ENCODE measurements at places on chromosomes 1 and 21.
A peak's percentile ranks its signal among the peaks of the same experiment; 100 is the strongest.

- H3K4me3 ChIP-seq = no peak overlapping the region
- H3K27me3 ChIP-seq = no peaks in the 10 kb centered on the region
- no peak for DNase-seq
- H3K27ac ChIP-seq = no peak overlapping the region
- H3K36me3 ChIP-seq = no peaks in the 10 kb centered on the region
Measured at GRCh38 chr1:110490791-110491451, 28.1 kb downstream of the KCNA10 start.

DNA sequence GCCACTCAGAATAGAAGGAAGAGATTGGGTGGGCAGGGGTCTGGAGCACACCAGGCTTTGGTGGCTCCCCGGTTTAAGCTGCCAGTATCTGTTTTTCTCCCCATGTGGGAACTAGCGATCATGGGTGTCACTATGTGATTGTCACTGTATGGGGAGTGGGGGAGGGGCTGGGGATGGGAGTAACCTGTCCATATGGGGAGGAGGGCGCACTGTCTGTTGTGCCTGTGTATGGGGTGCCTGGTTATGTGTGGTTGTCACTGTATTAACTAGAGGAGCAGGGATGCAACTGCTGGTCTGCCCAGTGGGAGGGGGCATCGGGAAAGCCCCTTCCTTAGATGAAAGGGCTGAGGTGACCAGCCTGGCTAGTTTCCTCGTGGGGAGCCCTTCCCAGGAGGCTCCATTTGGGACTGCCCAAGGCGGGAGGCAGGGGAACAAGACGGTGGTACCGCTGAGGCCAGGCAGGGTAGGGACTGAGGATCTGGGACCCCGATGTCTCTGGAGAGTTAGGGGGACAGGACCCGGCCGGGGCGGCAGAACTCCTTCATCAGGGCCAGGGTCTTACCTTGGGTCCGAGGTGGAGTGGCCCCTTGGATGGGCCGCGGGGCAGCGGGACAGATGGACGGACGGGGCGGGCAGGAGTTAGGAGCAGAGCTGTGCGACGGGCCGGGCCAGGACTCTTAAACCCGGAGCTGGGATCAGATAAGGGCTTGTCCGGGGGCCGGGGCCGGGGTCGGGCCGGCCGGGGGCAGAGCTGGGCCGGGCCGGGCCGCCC is at the start of gene KCNJ10:
Gene KCNJ10 (minus strand): TSS at position 701 of the 772 bp plus-strand sequence. CDS start 27,628 bp downstream, outside the sequence.
- H3K27ac ChIP-seq = peak within 1 kb of the TSS; percentile 85
- DNase-seq = no peak

DNA sequence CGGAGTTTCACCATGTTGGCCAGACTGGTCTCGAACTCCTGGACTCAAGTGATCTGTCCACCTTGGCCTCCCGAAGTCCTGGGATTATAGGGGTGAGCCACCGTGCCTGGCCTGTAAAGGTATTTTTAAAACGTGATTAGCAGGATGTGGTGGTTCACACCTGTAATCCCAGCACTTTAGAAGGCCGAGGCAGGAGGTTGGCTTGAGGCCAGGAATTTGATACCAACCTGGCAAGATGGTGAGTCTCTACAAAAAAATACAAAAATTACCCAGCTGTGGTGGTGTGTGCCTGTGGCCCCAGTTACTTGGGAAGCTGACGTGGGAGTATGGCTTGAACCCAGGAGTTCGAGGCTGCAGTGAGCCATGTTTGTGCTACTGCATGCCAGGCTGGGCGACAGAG is 43.3 kb upstream of the SOD1 start:
- no peaks in the 10 kb centered on the region for H3K27me3 ChIP-seq
- no peak overlapping the region for H3K4me3 ChIP-seq
- H3K27ac ChIP-seq = no peak overlapping the region
- no peaks in the 10 kb centered on the region for H3K36me3 ChIP-seq

DNA sequence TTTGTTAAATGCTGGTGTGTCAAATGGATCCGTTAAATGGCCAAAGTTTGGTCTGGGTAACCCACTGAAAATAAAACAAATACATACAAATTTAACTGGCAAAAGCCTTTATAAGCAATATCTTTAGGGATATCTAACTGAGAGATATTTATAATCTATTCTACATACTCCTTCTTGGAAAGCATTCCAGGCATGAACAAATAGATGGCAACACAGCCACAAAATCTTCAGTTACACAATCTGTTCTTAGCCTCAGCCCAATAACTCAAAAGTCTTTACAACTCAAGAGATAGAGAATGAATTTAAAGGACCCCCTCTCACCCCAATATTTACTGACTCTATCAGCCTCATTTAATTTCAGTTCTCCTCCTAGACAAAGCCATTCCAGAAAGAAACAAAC is 58.7 kb downstream of the NRDC start:
- H3K4me1 ChIP-seq = no peaks in the 10 kb centered on the region
- no peak for DNase-seq
- H3K27me3 ChIP-seq = no peaks in the 10 kb centered on the region
- H3K27ac ChIP-seq = no peak overlapping the region
- no peak overlapping the region for H3K4me3 ChIP-seq

- H3K4me1 ChIP-seq = no peaks in the 10 kb centered on the region
- H3K27ac ChIP-seq = no peak overlapping the region
- H3K4me3 ChIP-seq = no peak overlapping the region
- H3K27me3 ChIP-seq = no peaks in the 10 kb centered on the region
Measured at GRCh38 chr1:206668351-206668750, 16.4 kb upstream of the MAPKAPK2 start.

GRCh38 chr1:189463166-189463565 is 1014.5 kb downstream of the BRINP3 start:
- no peak overlapping the region for H3K4me3 ChIP-seq
- no peaks in the 10 kb centered on the region for H3K27me3 ChIP-seq
- no peaks in the 10 kb centered on the region for H3K36me3 ChIP-seq
- no peak for DNase-seq

- peaks cover 18% of the 10 kb centered on the region for H3K4me1 ChIP-seq
- no peak overlapping the region for H3K4me3 ChIP-seq
- no peaks in the 10 kb centered on the region for H3K36me3 ChIP-seq
- H3K27me3 ChIP-seq = no peaks in the 10 kb centered on the region
- DNase-seq = no peak
- no peak overlapping the region for H3K27ac ChIP-seq
Measured at GRCh38 chr1:219664310-219665029, 51.6 kb upstream of the ZC3H11B start.

GRCh38 chr1:70033266-70033873 is 172.0 kb downstream of the LRRC40 start:
- no peaks in the 10 kb centered on the region for H3K4me1 ChIP-seq
- H3K27ac ChIP-seq = no peak overlapping the region
- H3K27me3 ChIP-seq = no peaks in the 10 kb centered on the region
- H3K4me3 ChIP-seq = no peak overlapping the region

- no peaks in the 10 kb centered on the region for H3K27me3 ChIP-seq
- no peaks in the 10 kb centered on the region for H3K4me1 ChIP-seq
- no peak overlapping the region for H3K4me3 ChIP-seq
- no peak overlapping the region for H3K27ac ChIP-seq
Measured at GRCh38 chr1:91913018-91913417, 27.1 kb upstream of the TGFBR3 start.

GRCh38 chr1:242146652-242147051 is 147.8 kb upstream of the MAP1LC3C start:
- H3K27me3 ChIP-seq = no peaks in the 10 kb centered on the region
- peaks cover 5% of the 10 kb centered on the region for H3K4me1 ChIP-seq
- no peak overlapping the region for H3K27ac ChIP-seq
- DNase-seq = no peak
- H3K4me3 ChIP-seq = no peak overlapping the region

GRCh38 chr1:21651214-21652042 is 17.7 kb downstream of the RAP1GAP start:
- no peaks in the 10 kb centered on the region for H3K36me3 ChIP-seq
- peaks cover 16% of the 10 kb centered on the region for H3K4me1 ChIP-seq
- H3K27me3 ChIP-seq = no peaks in the 10 kb centered on the region
- peak overlapping the region; percentile 91 for H3K27ac ChIP-seq

- H3K27me3 ChIP-seq = no peaks in the 10 kb centered on the region
- no peak overlapping the region for H3K4me3 ChIP-seq
- DNase-seq = no peak
- peak overlapping the region; percentile 98 for H3K27ac ChIP-seq
- H3K4me1 ChIP-seq = peaks cover 85% of the 10 kb centered on the region
Measured at GRCh38 chr1:27599605-27600497, 4.1 kb downstream of the AHDC1 start.

DNA sequence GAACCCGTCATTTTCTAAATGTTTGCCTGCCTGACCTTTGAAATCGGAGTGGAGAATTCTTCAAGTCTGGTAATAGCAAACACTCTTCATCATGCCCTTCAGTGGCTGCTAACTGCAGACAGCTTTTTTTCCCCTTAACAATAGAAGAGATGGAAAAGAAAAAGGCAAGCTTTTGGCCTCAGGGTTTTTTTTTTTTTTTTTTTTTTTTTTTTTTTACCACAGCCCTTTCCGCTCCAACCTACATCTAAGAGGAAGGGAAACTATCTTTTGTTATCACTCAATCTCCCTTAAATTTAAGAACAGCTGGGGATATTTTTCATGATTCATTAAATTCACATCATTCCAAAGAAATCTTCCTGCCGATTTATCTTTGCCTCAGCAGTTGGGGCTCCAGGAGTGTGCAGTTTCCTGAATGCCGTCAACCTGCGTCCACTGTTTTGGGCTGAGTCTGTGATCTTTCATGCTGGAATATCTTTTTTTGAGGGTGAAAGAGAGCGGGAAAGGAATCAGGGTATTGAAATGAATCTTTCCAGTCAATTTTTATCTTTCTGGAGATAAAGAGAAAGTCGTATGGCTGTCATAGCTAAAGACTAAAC is 144.5 kb upstream of the SMYD2 start:
- DNase-seq = no peak
- no peaks in the 10 kb centered on the region for H3K4me1 ChIP-seq
- H3K36me3 ChIP-seq = no peaks in the 10 kb centered on the region
- H3K27me3 ChIP-seq = no peaks in the 10 kb centered on the region

DNA sequence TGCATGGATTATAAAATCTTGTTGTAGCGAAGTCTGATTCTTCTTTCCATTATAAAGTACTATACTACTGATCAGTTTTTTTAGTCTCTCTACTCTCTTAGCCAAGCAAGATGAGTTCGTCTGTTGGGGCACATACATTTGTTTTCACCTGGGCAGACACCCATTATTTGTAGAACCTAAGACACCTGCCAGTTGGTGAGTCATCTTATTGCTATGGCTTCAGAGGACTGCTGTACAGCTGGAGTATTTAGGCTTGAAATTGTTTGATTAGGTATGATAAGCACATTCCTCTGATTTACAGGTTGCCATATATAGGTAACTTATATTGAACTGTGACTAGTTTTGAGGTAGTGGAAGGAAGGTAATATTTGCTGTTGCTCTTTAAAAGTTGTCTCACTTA is 17.2 kb downstream of the RBM15 start:
- no peak for DNase-seq
- H3K4me3 ChIP-seq = no peak overlapping the region
- no peaks in the 10 kb centered on the region for H3K4me1 ChIP-seq
- H3K27me3 ChIP-seq = no peaks in the 10 kb centered on the region
- H3K36me3 ChIP-seq = peaks cover 3% of the 10 kb centered on the region

DNA sequence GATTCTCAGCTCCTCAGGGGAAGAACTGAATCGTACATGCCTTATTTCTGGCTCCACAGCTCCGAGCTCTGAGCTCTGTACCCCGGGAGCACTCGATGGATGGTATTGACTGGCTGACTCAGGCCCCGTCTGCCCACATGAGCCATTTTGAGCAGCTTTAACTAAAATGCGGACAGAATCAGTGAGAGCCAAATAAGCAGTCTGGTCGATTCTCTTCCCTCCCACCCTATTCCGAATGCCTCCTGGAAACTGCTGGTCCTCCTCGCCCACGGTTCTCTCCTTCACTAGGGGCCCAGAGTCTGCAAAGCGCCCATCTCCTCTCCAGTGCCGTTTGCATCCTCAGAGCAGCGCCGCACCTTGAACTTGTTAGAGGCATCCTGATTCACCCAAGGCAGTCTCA is 125.9 kb upstream of the IRF2BP2 start:
- no peaks in the 10 kb centered on the region for H3K27me3 ChIP-seq
- DNase-seq = no peak
- no peak overlapping the region for H3K4me3 ChIP-seq
- no peaks in the 10 kb centered on the region for H3K36me3 ChIP-seq
- no peak overlapping the region for H3K27ac ChIP-seq

DNA sequence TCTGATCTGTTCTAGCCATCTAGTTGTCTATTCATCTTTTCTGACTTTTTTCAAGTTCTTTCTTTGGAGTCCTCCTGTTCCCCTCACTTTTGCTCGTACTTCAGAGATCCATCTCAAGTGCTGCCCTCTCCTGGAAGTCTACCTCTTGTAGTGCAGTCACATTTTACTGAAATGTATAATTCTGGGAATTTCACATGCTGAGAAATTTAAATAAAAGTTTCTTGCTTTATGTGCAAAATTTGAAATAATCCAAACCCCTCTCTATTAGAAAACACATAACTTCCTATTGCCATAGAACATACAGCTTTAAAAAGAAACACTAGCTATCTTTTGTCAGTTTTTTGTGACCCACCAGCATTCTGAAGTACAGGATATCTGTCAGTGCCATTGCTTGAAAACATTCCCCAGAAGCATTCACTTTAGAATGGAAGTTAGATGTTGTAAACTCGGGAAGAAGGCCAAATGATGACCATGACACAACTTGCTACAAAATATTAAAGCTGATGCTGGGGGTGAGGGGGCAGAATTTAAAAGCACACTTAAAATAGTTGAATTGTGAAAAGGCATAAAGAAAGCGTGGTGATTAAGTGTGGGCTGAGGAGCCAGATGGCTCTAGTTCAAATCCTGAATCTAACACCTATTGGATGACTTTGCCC is 22.0 kb downstream of the RLF start:
- H3K4me1 ChIP-seq = no peaks in the 10 kb centered on the region
- H3K36me3 ChIP-seq = no peaks in the 10 kb centered on the region
- no peaks in the 10 kb centered on the region for H3K27me3 ChIP-seq
- H3K4me3 ChIP-seq = no peak overlapping the region

GRCh38 chr21:41207401-41208375 is 39.7 kb downstream of the BACE2 start:
- H3K4me1 ChIP-seq = peaks cover 37% of the 10 kb centered on the region
- H3K27me3 ChIP-seq = no peaks in the 10 kb centered on the region
- peak overlapping the region; percentile 73 for H3K27ac ChIP-seq

- DNase-seq = no peak
- H3K27me3 ChIP-seq = no peaks in the 10 kb centered on the region
- no peak overlapping the region for H3K27ac ChIP-seq
- H3K4me3 ChIP-seq = no peak overlapping the region
- no peaks in the 10 kb centered on the region for H3K36me3 ChIP-seq
- H3K4me1 ChIP-seq = no peaks in the 10 kb centered on the region
Measured at GRCh38 chr1:74522148-74522547, 9.7 kb upstream of the LRRC53 start.

GRCh38 chr1:9319208-9319788 is 26.6 kb downstream of the SPSB1 start:
- H3K4me1 ChIP-seq = no peaks in the 10 kb centered on the region
- H3K27me3 ChIP-seq = no peaks in the 10 kb centered on the region
- no peak overlapping the region for H3K4me3 ChIP-seq

DNA sequence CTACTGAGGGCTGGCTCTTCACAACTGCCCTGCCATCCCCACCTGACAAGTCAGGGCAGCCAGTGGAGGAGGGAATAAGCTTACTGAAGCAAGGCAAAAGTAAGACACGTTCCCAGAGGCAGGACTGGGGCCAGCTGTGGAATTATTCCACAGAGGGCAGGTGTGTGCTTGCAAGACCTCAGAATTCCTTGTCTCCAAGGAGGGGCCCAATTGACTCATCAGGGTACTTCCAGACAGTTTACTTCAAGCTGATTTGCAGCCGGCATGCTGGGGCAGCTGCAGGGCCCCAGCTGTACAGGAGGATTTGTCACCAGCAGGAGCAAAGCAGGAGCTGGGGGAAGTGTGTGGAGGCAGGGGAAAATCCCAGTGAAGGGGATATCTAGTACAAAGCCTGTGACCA is 167.5 kb upstream of the CAMK1G start:
- H3K27me3 ChIP-seq = no peaks in the 10 kb centered on the region
- no peaks in the 10 kb centered on the region for H3K36me3 ChIP-seq
- no peak overlapping the region for H3K4me3 ChIP-seq
- peaks cover 16% of the 10 kb centered on the region for H3K4me1 ChIP-seq
